Activated CD4-positive, alpha-beta T cell treated with anti-CD3 and anti-CD28 coated beads, Interleukin-2, amount 50 U/mL, for 48 hours (primary cell): ENCODE measurements at places on chromosomes 12 and 14.

- no peak for DNase-seq
These were observed 32.8 kb upstream of the KLHL42 start for GRCh38 chr12:27747111-27747820.

DNA sequence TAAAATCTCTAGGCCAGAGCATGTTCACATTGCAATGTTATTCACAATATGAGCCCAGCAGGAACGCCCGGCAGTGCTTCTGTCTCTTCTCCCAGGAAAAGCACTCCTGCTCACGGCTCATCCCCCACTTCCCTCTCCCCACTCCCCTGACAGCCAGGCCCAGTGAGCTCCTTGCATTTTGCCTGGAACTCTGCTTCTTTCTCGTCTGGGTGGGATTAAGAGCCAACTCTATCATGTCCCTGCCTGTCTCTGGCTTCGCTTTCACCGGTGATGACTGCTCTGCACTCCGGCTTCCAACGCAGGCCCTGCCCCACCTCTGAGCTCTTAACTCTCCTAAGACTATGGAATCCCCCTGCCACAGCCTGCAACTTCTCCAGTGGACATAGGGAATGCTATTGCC is 2.5 kb downstream of the PLEK2 start:
- DNase-seq: no peak

DNA sequence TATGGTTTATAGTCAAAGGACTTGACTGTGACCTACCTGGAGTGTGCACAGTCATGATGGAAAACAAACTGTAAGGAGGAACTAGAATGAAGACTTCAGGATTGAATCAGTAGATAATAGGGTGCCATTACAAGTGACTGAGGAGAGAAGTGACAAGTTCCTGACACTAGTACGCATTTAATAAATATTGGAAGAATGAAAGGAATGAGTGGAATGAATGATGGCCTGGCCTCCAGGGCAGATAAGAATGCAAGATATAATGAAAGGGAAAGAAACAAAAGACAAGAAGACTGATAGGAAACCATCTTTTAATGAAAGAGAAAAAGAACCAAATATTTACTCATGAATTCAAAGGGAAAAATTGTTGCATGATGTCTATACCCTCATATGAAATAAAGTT is 44.7 kb upstream of the NEDD1 start:
- DNase-seq: no peak

DNA sequence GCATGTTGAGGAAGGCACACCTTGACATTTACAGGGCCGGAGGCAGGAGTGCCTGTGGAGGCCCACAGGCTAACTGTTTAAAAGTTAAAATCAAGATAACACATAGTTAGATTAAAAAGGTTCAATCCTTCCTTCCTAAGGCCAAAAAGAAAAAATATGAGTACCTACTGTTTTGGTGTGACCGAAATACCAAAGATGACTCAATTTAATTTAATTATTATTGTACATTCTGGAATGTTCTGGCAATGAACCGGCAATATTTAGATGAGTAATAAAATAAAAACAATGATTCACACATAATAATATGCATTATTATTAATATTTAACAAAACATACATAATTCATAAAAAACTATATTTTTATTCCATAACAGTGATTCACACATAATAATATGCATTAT is 136.8 kb upstream of the NTF3 start:
- no peak for DNase-seq

GRCh38 chr12:27221625-27222387 is 22.3 kb upstream of the STK38L start:
- no peak for DNase-seq

DNA sequence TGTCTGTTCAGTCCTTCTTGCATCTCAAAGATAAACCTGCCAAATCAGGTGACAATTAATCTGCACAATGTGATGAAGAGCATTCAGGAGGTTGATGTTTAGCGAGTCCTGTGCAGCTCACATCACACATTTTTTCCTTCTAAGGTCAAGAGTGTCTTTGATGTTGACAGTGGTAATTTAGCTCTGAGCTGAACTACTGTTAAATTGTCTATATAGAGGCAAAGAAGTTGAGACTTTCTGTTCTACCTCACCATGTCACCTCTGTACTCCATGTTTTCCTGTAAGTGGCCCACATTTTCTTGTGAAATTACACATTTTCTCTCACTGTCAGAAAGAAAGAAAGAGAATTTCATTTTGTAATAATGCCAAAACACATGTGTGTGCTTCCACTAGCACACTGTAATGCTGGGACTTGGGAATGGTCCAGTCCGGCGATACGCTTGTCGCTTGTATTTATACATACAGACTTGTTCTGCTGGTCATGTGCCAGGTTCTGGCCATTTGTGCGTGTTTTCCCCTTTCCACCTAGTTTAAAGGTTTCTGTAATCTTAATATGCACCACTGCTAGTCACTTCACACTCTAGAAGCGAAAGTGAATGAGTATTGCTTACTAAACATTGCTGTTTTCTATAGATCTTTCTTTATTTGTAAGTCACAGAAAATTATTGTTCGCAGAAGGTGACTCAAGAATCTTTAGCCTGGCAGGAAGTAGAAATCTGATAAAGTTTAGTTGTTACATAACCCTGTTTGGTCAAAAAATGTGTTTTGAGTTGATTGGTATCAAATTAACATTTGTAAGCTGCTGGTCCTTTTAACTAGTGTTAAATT is 328.9 kb downstream of the TMTC2 start:
- no peak for DNase-seq

- no peak for DNase-seq
These were observed 9.3 kb upstream of the DLK1 start for GRCh38 chr14:100717386-100717785.

GRCh38 chr12:1126091-1126490 is 135.1 kb downstream of the ERC1 start:
- no peak for DNase-seq

DNA sequence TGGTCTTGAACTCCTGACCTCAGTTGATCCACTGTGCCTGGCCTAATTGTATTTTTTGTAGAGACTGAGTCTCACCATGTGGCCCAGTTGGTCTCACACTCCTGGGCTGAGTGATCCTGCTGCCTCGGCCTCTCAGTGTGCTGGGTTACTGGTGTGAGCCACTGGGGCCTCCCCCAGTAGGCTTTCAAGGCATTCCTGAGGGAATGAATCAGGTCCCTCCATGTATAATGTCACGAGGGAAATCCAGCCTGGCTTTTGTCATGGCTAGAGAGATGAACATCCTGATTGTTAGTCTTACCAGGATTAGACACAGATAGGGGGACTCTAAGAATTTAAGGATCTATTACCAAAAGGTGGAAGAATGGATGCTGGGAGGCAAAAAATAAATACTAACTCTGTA is 51.9 kb downstream of the CPSF2 start:
- DNase-seq: no peak

DNA sequence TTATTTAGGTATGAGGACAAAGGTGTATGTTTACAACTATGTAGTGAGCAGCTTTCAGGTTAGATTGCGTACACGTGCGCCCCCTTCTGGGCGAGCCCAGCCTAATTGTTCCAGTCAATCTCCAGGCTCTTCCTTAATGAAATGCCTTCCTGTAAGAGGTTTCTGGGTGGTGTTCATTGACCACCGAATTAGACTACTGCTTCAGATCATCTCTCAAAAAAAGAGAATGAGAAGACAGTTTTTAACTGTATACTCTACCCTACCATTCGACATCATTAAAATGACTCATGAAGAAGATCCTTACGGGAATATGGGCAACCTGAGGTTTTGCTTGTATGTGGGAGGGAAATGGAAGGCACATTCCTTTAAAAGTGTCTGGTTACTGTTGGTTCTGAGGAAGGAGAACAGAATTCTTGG is 2.1 kb downstream of the LUM start:
- peak; percentile 71 for DNase-seq

DNA sequence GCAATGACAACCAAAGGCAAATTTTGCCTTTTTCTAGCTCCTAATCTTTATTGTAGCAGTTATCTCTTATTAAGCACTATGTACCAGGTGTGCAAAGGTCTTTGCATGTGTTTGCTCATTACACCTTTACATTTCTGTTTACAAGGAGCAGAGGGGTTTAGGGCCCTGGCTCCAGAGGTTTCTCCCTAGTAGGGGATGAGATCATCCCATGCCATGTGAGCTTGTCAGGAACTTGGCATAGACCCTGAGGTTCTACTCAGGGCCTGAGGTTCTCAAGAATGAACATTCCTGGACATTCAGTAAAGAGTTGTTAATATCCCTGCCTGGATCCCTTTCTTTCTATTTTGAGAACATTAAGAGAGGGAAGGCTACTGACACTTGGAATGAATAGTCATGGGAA is 292.0 kb downstream of the RPAP3 start:
- no peak for DNase-seq

GRCh38 chr14:84080944-84081343 is 1449.0 kb upstream of the FLRT2 start:
- DNase-seq: no peak

- no peak for DNase-seq
These were observed 850.3 kb downstream of the GALC start for GRCh38 chr14:87142551-87143211.

DNA sequence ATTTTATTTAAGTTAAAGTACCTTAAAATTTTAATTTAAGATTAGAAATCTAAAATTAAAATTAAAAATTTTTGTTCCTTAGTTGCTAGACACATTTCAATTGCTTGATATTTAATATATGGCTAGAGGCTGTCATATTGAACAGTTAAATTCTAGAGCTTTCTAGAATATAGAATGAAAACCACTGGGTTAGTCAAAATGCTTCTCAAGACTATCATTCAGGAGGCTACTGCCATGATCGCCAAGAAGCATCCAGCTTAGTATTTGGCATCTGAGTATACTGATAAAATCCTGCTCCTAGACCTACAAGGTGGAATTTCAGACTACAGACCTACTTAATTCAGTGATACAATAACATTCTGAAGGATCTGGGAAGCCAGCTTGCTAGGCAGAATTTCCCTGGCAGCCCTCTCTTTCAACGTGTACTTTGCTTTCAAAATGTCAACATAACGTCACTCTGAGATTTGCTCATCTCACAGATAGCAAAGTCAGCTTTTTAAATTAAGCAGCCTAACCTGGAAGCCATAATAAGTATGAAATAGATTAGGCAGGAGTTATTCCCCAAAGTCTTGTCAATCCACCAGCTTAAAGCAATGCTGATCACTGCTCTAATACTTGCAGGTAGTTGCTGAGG is 525.8 kb downstream of the FSCB start:
- DNase-seq: no peak

DNA sequence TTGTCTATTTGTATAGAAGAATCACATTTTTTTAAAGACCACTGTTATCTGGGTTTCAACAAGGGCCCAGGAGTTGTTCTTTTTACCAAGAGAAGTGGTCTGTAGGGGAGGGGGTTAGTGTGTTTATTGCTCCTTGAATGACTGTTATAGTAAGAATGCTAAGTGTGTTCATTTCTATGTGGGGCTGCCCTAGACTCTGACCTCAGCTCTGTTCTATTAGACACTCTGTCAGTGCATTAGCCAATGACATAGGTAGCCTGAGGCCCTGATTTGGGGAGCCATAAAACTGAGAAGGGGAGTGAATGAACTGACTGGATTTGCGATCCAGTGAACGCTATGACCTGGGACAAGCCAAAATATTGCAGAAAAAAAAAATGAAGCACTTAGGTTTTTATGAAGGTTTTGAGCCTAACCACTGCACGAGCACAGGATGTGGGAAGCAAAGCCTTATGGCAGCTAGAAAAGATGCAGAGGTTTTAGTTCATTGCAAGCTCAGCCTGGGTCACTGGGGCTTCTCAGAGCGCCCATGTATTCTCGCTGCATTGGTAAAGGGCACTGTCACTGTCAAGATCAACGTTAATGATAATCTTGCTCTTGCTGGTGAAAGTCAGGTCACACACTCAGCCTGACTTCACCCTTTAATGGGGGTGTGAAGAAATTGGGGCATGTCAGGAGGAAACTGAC is 63.8 kb downstream of the PRKCH start:
- DNase-seq: peak; percentile 44

DNA sequence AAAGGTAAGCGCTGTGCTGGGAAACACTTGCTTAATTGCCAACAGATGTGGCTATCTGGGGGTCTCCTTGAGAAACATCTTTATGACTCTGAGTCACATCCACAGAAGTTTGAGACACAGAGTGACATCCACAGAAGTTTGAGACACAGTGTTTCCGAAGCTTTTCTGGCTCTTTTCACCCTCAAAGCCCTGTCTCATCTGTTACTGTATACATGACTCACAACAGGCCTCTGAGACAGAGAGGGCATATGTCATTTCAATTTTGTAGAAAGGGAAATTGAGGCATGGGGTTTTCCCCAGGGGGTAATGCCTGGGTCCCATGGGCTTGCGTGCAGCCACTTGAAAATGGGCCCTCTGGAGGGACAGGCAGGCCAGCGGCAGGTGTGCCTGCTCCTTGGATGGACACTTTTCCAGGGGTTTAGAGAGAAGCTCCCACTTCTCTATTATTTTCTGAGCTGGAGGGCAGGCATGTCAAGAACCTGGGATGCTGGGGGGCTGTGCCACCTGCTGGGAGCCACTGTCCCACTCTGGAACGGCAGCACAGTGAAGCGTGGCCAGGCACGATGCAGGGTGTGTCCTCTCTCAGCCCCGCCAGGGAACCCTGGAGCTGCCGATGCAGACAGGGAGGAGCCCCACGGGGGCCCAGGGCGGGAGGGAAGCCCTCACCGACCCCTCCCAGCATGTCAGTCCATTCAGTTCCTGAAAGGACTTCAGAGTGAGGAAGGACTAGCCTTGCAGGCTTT is 111.3 kb upstream of the FKBP4 start:
- DNase-seq: no peak
